Panc1 (cell line): ENCODE measurements at places on chromosomes 6 and 20.

DNA sequence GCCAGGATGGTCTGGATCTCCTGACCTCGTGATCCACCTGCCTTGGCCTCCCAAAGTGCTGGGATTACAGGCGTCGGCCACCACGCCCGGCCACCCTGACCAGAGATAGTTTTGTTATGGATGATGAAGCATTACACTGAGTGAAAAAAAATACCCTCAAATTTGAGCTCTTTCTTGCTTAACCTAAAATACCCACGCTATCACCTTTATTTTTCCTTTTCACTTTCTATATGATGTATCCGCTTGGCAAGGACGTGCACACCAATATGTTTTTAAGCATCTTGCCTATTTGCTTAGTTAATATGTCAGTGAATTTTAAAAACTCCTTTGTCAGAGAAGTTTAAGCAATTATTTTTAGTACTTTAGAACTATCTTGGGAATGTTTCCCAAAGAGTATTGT, 150.4 kb downstream of the INSM1 start:
- DNase-seq, result no peak

DNA sequence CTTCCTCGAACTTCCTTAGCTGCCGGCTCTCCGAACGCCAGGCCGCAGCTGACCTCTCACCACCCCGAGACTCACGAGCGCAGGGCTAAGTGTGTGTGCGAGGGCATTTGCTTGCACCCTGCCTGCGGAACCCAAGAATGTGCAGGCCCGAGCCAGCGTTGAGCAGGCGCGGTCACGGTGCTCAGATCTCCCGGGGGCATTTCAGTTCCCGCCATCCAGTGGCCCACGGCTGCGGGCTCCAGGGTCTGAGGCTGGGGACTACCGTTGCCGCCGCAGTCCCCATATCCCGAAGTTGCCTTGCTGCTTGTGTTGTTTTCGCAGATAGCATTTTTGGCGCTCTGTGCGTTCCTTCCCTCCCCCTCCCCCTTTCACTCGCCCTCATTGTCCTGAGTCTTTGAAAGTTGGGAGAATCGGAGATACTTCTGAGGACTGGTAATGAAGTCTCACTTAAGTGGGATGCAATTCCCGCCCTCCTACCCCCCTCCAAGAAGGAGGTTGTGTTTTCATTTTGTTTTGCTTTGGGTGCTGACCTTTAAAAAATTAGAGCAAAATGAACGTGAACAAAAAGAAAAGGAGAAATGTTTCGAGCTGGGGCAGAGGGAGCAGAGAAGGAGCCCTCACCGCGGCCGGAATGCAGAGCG, 1.7 kb downstream of the NR2E1 start:
- DNase-seq, result no peak

- no peak for DNase-seq
Observed at GRCh38 chr6:37463110-37463509, 30.1 kb downstream of the CMTR1 start.

GRCh38 chr6:112030206-112030960, 23.5 kb upstream of the CCN6 start:
- no peak for DNase-seq

DNA sequence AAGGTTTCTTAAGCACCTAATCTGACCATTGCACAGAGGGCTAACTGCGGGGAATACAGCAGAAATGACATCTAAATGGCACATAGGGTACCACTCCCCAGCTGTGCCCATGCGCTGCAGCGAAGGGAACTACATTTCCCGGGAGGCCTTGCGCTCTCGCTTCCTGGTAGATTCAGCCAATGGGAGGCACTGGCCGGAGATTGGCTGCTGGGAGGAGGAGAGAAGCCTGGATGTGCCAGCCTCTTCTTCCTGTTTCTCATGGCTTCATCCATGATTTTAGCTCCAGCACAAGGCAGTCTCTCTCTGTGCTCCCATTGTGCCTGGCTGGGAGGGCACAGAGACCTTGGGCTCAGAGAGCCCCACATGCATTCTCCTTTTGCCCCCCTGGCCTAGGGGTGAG, 101.7 kb upstream of the FOXA2 start:
- DNase-seq, result no peak

DNA sequence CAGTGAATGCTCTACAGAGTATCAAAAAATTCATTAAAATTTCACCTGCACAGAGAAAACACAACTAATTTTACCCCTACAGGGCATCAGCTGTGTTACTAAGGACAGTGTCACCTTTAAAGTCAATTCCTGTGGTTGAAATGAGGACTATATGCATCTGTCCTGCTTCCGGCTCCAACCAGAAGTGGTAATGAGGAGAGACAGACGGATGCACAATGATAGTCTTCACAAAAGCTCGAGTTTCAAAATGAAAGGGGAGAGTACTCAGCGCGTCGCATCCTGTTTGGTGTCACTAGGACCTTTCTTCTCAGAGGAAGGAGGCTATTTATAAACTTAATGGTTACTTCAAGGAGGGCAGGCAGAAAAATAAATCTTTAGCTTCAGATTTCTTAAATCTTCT, 86.5 kb downstream of the LYRM4 start:
- DNase-seq, result no peak

DNA sequence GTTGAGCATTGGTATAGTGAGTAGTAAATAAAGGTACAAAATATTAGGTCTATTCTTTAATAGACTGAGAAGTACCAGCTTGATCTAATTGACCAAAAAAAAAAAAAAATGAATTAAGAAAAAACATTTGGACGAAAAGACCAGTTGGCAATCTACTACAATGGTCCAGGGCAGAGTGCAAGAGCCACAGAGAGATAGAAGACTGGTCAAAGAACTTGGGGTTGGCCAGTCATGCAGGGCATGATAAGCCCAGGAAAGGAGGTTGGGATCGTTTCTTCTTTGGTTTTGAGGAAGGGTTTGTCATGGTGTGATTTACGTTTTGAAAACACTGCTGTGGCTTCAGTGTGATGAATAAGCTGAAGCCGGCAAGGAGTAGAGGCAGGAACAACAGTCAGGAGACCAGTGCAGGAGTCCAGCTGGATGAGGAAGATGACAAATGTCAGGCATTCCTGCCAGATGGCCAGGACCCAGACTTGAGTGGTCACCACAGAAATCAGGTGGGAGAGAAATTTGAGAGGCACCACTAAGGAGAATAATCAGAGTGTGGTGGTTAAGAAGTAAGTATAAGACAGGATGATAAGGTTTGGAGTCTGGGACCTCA, 14.0 kb downstream of the SMLR1 start:
- no peak for DNase-seq

DNA sequence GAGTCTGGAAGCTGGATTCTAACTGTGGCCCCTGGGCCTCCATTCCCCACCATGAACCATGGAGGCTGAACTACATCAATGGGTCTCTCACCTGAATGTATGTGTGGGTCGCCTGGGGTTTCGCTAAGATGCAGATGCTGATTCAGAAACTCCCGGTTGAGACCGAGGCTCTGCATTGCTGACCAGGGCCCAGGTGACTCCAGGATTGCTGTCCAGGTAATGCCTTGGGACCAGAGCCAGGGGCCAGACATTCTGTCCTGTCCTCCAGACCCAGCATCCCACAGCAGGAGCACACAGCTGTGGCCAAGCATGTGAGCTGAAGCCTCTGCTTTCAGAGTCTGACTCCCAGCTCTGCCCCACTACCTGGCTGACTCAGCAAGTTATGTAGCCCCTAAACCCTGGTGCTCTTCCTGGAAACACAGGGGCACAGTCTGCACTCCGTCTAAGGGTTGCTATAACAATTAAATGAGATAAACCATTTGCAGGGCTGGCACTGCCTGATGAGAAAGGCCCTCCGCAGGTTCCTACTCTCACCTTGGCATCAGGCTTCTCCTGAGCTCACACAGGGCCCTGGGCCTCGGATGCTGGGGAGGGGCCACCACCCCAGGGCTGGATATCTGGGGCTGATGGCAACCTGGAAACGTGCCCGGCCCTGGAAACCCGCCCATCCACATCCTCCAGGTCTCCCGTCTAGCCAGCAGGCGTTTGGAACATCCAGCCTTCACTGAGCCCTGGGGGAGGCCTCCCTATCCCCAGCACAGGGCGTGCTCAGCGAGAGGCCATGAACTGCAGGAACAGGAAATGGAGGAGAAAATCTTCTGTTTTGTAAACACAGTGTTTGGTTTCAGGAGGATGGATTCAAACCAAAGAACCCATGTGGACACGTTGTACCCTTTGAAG, 175.7 kb downstream of the DLL1 start:
- DNase-seq, result no peak

- no peak for DNase-seq
Observed at GRCh38 chr6:169787797-169788196, 36.4 kb downstream of the ERMARD start.

- DNase-seq, result no peak
Observed at GRCh38 chr6:128239146-128239545, 281.3 kb downstream of the PTPRK start.

- no peak for DNase-seq
Observed at GRCh38 chr20:23255716-23256385, 94.7 kb upstream of the NXT1 start.

DNA sequence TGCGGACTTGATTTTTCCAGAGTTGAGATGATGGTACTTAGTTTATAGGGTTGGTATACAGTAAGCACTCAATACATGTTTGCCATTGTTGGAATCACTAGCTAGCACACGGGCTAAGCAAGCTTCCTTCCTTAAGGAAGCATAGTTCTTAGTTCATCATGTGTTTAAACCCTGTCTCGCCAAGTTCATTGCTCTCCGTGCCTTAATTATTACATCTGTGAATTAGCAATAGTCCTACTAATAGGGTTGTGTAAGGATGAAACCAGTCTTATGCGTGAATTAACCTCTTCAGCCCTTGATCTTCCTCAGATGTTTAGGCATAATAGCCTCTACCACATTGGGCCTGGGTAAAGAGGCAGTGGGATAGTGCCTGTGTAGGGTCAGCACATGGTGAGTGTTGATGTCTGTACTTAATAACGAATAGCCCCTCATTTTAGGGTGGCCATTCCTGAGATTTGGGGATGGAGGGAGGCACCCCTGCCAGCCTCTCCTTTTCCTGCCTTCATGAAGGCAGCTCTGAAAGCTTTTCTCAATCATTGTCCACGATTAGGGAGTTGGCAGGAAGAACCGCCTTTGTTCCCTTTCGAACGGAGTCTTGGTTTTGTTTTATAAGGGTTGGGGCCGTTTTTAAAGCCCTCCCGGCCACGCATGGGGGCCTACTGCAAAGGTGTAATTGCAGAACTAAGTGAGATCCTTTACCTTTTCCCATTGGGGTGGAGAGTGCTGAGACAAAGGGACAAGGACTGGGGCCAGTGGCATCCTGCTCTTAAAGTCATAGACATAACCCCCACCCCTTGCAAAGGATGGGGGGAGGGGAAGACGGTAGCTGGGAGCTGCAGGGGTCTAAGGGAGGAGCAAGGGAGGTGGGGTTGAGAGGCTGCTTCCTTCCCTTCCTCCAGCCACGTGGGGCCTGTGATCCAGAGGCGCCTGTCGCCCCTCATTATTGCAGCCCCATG, 2.1 kb downstream of the DNMT3B start:
- DNase-seq, result no peak

- no peak for DNase-seq
Observed at GRCh38 chr20:63765082-63765873, 25.7 kb downstream of the SLC2A4RG start.

DNA sequence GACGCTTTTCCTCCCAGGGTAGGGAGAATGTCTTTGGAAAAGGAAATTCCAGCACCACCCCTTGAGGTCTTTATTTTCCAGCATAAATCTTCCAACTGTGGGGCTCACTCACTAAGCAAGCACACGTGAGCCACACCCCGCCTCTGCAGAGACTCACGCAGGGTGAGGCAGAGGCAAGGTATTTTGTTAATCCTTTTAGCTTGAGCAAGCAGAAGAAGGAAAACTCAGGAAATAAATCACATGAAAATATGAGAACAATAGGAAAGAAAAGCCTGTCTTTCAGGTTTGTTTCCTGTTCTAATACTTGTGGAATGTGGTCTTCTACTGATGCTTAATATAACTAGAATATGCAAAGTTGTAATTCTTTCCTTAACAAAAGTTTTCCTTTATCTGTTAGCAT, 4.1 kb upstream of the PHACTR2 start:
- no peak for DNase-seq

DNA sequence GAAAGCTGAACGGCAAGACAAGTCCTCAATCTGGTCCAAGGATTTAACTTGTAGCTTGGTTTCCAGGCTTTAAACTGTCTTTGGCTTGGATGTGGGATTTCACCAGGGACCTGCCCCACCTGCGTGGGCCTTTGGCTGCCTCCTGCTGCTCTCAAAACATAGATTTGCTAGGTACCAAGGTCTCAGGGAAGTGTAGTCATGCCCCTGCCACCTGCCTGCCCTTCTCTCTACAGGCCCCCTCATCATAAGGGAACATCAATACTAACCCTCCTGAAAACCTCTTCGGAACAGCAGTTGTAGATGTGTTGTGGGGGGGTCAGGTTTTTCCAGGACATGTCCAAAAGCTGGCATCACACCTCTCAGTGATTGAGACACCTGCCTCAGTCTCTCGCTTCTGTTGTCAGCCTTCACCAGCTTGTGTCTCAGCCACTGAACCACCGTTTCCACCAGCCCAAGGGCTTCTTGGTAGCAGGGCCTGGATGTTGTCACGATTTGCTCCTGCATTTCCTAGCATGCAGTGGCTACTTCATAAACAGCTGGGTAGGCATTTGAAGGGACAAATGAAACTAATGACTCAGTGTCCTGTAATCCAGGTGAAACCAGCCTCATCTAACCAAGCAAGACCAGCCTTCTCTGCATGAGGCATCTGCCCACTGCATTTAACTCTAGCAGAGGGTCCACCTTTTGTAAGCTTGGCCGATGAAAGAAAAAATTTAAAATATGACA, 141.6 kb upstream of the THBS2 start:
- no peak for DNase-seq

GRCh38 chr6:83044091-83044768, 21.4 kb downstream of the UBE3D start:
- DNase-seq, result no peak

GRCh38 chr6:137543114-137543513, 48.9 kb upstream of the OLIG3 start:
- DNase-seq, result no peak

DNA sequence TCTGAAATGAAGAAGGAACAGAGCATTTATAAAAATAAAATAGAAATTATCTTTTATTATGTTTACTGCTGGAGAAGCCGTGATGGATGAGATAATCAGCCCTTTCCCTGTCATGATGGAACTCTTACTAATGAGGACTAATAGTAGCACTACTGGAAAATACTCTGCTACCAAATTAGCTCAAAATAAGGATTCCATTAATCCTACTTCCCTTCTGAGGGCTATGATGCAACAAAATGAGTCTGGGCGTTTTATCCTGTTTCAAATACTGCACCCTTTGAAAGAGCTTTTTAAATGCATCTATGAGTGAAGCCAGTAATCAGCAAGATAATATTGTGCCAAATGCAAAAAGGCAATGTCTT, 59.3 kb upstream of the CARMIL1 start:
- DNase-seq, result no peak

GRCh38 chr6:150176152-150176551, 33.3 kb downstream of the PPP1R14C start:
- no peak for DNase-seq

DNA sequence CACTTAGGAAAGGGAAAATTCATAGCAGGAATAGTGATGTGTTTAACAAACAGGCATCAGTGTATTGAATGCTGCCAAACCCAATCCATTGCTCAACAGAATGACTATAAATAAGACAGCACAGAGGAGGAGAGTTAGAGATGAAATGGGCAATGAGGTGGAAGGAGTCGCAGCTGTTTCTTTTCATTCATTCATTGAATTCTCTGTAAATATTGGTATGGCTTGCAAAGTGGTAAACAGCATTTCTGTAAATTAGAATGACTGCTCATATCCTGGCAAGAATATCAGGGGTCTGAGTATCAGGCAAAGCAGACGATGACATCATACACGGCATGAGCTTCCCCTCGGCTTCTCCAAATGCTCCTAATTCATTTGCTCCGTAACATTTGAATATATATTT, 703.6 kb upstream of the SLC35B3 start:
- no peak for DNase-seq
